ENCODE measurements at places on chromosomes 6 and 20. TPM values are rescaled to one million over a fixed set of nuclear protein-coding genes. Genes with fewer than 3 reads are reported as not detected.

- no peak overlapping the region for H3K4me3 ChIP-seq
- H3K36me3 ChIP-seq: no peaks in the 10 kb centered on the region
- no peak overlapping the region for H3K27ac ChIP-seq
- no peaks in the 10 kb centered on the region for H3K27me3 ChIP-seq
Measured at GRCh38 chr6:153621491-153621890, 417.5 kb upstream of the OPRM1 start.

GRCh38 chr6:1577146-1577680 is 32.5 kb upstream of the FOXC1 start:
- peaks cover 48% of the 10 kb centered on the region for H3K4me1 ChIP-seq
- H3K4me3 ChIP-seq: no peak overlapping the region
- H3K27me3 ChIP-seq: no peaks in the 10 kb centered on the region
- H3K36me3 ChIP-seq: no peaks in the 10 kb centered on the region
- DNase-seq: no peak
- no peak overlapping the region for H3K27ac ChIP-seq

The SLC44A4 gene
- total RNA-seq: 0.20 TPM

The OR12D2 gene
- 0.22 TPM for total RNA-seq

The MUCL3 gene
- not detected for total RNA-seq

DNA sequence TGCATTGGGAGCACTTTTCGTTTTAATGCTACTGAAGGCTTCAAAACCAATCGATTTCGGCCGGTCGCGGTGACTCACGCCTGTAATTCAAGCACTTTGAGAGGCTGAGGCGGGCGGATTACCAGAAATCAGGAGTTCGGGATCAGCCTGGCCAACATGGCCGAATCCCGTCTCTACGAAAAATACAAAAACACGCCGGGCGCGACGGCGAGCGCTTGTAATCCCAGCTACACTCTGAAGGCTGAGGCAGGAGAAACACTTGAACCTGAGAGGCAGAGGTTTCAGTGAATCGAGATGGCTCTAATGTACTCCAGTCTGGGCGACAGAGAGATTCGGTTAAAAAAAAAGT is 58.4 kb downstream of the TRIM38 start:
- H3K27ac ChIP-seq: peak overlapping the region; percentile 100
- DNase-seq: no peak
- H3K36me3 ChIP-seq: no peaks in the 10 kb centered on the region
- no peaks in the 10 kb centered on the region for H3K27me3 ChIP-seq
- peaks cover 37% of the 10 kb centered on the region for H3K4me1 ChIP-seq
- peak overlapping the region; percentile 86 for H3K4me3 ChIP-seq

DNA sequence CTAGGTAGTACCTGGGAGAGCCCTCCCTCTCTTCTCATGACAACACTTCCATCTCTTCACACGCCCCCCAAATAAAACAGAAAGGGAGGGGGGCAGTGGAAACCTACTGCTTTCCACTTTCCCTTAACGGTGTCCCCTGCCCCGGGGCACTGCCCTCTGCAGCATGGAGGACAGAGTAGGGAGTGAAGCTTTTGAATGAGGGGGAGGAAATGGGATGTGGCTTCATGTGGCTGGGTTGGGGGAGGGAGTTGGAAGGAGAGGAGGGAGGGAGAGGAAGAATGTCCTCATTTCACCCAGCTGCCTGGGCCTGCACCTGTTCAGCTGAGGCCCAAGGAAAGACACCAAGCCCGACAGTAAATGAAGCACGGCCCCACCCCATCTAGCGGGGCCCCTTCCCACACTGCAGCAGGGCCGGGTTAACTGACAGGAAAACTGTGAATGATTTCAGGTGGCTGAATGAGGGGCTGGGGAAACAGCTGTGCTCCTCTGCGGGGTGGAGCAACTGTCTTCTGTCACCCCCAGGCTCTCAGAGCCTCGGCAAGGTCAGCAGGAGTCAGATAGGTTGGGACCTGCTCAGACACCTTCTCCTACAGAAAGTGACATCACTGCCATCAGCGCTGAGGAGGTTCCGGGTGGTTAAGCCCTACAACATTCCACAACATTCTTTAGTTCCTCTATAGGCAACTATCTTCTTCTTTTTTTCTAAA is 40.0 kb upstream of the TAF8 start:
- no peak for DNase-seq
- peaks cover 14% of the 10 kb centered on the region for H3K4me1 ChIP-seq
- H3K36me3 ChIP-seq: no peaks in the 10 kb centered on the region
- no peaks in the 10 kb centered on the region for H3K27me3 ChIP-seq

DNA sequence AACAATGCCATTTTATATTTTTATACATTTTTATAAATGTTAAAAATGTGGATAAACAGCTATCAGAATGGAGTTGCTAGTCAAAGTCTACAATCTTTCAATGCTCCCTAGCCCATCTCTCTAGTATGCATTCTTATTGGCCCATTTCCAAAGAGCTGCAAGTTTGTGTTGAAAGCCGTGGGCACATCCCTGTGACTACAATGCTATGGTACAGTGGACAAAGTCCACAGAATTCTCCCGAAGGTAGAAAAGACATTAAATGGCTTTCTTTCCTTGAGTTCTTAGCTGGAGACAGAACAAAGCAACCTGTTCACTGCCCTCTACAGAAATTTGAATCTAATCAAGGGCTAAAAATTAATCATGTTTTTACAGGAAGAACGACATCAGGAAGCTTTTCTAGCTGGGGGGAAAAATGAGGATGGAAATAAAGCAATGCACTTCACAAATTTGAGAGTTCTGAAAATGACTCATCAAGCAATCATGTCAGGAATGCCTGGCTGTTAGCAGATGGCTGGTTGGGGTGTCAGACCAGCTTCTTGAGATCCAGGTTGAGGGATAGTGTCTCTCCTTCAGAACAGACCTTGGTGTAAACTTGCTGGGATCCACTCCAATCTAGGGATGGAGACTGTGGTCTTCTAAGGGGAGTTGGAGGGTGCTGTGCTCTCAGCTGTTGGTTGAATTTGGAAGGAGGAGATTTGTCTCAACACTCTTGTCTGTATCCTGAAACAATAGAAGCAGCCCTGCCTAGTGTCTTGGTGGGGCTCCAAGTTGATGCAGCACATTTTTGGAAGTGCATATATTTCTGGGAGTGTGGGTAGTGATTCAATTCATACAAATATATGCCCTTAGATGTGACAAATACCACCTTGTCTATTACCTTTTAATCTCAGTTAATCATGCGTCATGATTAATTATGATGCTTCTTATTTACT is 143.4 kb upstream of the PHACTR1 start:
- H3K27ac ChIP-seq: no peak overlapping the region
- H3K27me3 ChIP-seq: no peaks in the 10 kb centered on the region
- H3K4me1 ChIP-seq: no peaks in the 10 kb centered on the region
- no peaks in the 10 kb centered on the region for H3K36me3 ChIP-seq
- H3K4me3 ChIP-seq: no peak overlapping the region
- no peak for DNase-seq

DNA sequence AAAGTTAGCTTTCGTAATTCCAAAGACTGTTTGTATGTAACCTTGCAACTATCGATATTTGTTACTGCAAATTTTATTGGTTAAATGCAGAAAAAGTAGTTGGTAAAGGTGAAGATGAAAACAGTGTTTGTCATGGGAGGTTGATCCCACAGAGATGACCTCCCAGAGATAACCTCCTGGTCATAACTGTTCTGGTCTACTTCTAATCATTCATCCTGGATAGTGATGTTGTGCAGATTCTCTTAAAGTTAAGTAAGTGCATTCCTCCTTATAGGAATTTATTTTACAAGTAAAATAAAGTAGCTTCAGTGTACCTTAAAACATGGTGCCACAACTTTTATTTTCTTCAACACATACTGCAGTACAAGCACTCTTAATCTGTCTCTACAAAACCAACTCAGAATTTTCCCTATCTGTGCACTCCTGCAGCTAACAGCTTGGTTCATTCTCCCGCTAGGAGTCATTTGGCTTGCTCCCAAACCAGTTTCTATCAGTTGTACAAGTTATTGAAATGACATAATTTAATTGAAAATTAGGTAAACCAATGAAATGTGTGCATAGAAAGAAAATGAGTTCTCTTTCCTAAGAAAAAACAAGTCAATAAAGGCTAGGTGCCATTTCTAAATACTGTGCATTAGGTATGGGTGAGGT is 19.2 kb downstream of the METTL24 start:
- H3K4me3 ChIP-seq: no peak overlapping the region
- H3K4me1 ChIP-seq: peaks cover 10% of the 10 kb centered on the region
- no peaks in the 10 kb centered on the region for H3K27me3 ChIP-seq
- H3K27ac ChIP-seq: no peak overlapping the region

- peaks cover 40% of the 10 kb centered on the region for H3K4me1 ChIP-seq
- no peak overlapping the region for H3K27ac ChIP-seq
- no peaks in the 10 kb centered on the region for H3K36me3 ChIP-seq
- no peak for DNase-seq
- peaks cover 54% of the 10 kb centered on the region for H3K27me3 ChIP-seq
- H3K4me3 ChIP-seq: peak overlapping the region; percentile 68
Measured at GRCh38 chr6:77466055-77466450, 2.8 kb upstream of the HTR1B start.

The RIN2 gene
- total RNA-seq: 49.6 TPM

GRCh38 chr6:21098744-21099143 is 494.8 kb upstream of the SOX4 start:
- H3K36me3 ChIP-seq: no peaks in the 10 kb centered on the region
- no peaks in the 10 kb centered on the region for H3K27me3 ChIP-seq
- no peak overlapping the region for H3K27ac ChIP-seq
- no peak overlapping the region for H3K4me3 ChIP-seq

DNA sequence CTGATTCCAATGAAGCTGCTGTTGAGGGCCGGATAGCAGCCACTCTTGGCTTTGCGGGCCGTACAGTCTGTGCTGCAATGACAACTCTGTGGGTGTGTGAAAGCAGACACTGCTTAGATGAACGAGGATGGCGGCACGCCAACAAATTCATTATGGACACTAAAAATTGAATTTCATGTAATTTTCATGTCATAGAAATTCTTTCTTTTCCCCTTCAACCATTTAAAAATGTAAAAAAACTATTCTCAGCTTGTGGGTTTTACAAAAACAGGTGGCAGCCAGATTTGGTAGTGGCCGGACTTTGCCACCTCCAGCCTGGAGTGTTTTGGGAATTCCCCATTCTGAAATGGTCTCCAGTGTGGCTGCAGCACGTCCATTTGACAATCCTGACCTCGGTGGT is 26.0 kb downstream of the MAS1 start:
- no peak overlapping the region for H3K4me3 ChIP-seq
- H3K27me3 ChIP-seq: no peaks in the 10 kb centered on the region
- H3K27ac ChIP-seq: no peak overlapping the region
- H3K36me3 ChIP-seq: no peaks in the 10 kb centered on the region
- H3K4me1 ChIP-seq: no peaks in the 10 kb centered on the region

DNA sequence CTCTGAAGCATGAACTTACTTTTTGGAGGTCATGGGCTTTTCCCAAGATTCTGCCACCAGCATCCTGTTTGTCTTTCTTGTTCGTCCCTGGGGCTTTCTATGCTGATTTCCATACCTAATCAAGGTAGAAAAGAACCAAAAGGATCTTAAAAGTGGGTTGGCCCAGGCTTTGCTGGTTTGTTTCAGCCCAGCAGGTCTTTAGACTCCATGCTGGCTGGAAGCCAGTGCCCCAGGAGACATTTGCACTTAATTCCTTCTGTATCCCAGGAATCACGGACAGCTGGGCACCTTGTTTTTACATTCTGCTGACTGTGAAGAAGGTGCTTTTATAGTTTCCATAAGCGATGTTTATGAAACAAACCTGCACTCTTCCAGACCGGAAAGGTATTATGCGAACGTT is 195.9 kb downstream of the CDH4 start:
- H3K27ac ChIP-seq: no peak overlapping the region
- H3K4me1 ChIP-seq: peaks cover 7% of the 10 kb centered on the region
- H3K27me3 ChIP-seq: no peaks in the 10 kb centered on the region
- no peak for DNase-seq

DNA sequence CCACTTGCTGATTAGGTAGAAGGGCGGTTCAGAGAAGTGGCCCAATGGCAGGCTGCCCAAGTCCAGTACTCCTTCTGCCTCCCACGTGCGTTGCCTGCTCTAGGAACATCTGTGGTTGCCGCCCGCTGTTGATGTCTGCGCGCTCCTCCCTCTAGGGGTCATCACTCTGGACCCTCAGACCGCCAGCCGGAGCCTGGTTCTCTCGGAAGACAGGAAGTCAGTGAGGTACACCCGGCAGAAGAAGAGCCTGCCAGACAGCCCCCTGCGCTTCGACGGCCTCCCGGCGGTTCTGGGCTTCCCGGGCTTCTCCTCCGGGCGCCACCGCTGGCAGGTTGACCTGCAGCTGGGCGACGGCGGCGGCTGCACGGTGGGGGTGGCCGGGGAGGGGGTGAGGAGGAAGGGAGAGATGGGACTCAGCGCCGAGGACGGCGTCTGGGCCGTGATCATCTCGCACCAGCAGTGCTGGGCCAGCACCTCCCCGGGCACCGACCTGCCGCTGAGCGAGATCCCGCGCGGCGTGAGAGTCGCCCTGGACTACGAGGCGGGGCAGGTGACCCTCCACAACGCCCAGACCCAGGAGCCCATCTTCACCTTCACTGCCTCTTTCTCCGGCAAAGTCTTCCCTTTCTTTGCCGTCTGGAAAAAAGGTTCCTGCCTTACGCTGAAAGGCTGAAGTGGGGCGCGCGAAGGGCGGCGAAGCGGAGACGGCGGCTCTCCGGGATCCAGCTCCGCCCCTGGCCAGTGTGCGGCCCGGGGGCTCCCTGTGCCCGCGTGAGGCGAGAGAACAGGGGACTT is 8.5 kb downstream of the TRIM15 start:
- H3K27ac ChIP-seq: no peak overlapping the region
- DNase-seq: no peak
- no peaks in the 10 kb centered on the region for H3K36me3 ChIP-seq
- H3K27me3 ChIP-seq: peaks cover 49% of the 10 kb centered on the region

GRCh38 chr20:61912665-61913422 is 152.8 kb downstream of the TAF4 start:
- no peaks in the 10 kb centered on the region for H3K4me1 ChIP-seq
- H3K4me3 ChIP-seq: no peak overlapping the region
- H3K27ac ChIP-seq: no peak overlapping the region
- no peak for DNase-seq
- peaks cover 11% of the 10 kb centered on the region for H3K36me3 ChIP-seq
- no peaks in the 10 kb centered on the region for H3K27me3 ChIP-seq

GRCh38 chr6:138964012-138964411 is 24.0 kb downstream of the REPS1 start:
- no peak overlapping the region for H3K27ac ChIP-seq
- no peak overlapping the region for H3K4me3 ChIP-seq
- H3K4me1 ChIP-seq: no peaks in the 10 kb centered on the region

- peaks cover 2% of the 10 kb centered on the region for H3K27me3 ChIP-seq
- H3K36me3 ChIP-seq: no peaks in the 10 kb centered on the region
- no peak overlapping the region for H3K4me3 ChIP-seq
- DNase-seq: no peak
Measured at GRCh38 chr20:47872341-47872740, 87.1 kb upstream of the SULF2 start.

The CLVS2 gene
- total RNA-seq: 30.1 TPM

GRCh38 chr6:34459899-34460593 is 5.8 kb upstream of the PACSIN1 start:
- no peak overlapping the region for H3K4me3 ChIP-seq
- no peaks in the 10 kb centered on the region for H3K27me3 ChIP-seq
- no peaks in the 10 kb centered on the region for H3K36me3 ChIP-seq
- H3K27ac ChIP-seq: no peak overlapping the region
- DNase-seq: no peak

The FAM217A gene
- total RNA-seq: not detected

- no peaks in the 10 kb centered on the region for H3K27me3 ChIP-seq
- DNase-seq: peak; percentile 2
- H3K27ac ChIP-seq: no peak overlapping the region
Measured at GRCh38 chr6:104887350-104887749, 27.6 kb upstream of the HACE1 start.

The TAAR5 gene
- total RNA-seq: not detected

All from spinal cord (tissue), 10 donors.